Osteocyte (in vitro differentiated cells): ENCODE measurements at places on chromosomes 16 and 17. TPM values are rescaled to one million over a fixed set of nuclear protein-coding genes. Genes with fewer than 3 reads are reported as not detected.
A peak's percentile ranks its signal among the peaks of the same experiment; 100 is the strongest.

Gene MT1H
- not detected in 2 replicates for total RNA-seq

- no peaks in the 10 kb centered on the region for H3K36me3 ChIP-seq
- peaks cover 2% of the 10 kb centered on the region for H3K27me3 ChIP-seq
- H3K4me3 ChIP-seq = peak overlapping the region; percentile 65
- no peak overlapping the region for H3K27ac ChIP-seq
- no peak for DNase-seq
Observed at GRCh38 chr16:1154887-1155331, 2.0 kb downstream of the CACNA1H start.

Gene TMC8
- total RNA-seq = 0.40 and 0.99 TPM in 2 replicates

DNA sequence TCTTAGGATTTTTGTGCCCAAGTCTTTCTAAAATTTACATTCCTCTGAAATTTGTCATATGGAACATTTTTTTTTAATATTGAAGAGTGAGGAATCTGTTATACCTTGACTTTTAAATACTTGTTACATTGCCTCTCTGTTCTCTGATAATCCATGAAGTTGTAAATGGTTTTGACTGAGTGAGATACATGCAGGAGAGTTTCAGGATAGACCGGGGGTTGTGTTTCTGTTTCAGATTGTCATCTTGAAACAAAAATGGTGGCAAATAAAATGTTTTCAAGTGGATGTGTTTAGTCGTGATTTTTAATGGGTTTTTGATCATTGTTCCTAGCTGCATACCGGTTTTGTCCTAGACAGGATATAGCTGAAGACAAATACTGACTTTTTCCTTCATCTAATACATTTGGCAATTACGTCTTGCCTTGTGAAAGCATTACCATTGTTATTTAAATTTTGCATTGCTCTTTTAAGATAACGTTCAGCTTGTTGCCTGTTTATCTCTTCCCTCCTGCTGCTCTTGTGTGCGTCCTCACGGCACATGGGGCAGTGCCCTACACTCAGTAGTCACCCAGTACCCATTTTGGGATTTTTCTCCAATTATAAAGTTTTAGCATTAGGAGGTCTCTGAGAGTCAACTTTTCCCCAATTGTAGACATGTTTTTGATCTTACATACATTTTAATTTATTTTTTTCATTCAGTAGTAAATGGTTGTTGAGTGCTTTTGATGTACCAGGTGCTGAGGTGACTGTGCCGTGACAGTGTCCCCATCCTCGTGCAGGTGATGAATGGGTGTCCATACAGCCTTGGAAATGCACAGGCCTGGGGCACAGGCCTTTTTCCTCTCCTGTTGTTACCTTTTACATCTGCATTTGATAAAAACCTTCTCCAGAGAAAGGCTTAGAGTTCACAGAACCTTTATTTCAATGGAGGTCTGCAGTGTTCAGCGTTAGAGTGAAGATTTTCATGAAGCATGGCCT, 169.9 kb downstream of the MSI2 start:
- H3K4me1 ChIP-seq = peaks cover 24% of the 10 kb centered on the region
- no peak overlapping the region for H3K27ac ChIP-seq
- no peak overlapping the region for H3K4me3 ChIP-seq
- no peak for DNase-seq
- no peaks in the 10 kb centered on the region for H3K36me3 ChIP-seq
- H3K27me3 ChIP-seq = no peaks in the 10 kb centered on the region

- H3K36me3 ChIP-seq = no peaks in the 10 kb centered on the region
- H3K4me3 ChIP-seq = no peak overlapping the region
- DNase-seq = no peak
- H3K27me3 ChIP-seq = peaks cover 19% of the 10 kb centered on the region
Observed at GRCh38 chr17:74373838-74374606, 6.7 kb downstream of the GPR142 start.

DNA sequence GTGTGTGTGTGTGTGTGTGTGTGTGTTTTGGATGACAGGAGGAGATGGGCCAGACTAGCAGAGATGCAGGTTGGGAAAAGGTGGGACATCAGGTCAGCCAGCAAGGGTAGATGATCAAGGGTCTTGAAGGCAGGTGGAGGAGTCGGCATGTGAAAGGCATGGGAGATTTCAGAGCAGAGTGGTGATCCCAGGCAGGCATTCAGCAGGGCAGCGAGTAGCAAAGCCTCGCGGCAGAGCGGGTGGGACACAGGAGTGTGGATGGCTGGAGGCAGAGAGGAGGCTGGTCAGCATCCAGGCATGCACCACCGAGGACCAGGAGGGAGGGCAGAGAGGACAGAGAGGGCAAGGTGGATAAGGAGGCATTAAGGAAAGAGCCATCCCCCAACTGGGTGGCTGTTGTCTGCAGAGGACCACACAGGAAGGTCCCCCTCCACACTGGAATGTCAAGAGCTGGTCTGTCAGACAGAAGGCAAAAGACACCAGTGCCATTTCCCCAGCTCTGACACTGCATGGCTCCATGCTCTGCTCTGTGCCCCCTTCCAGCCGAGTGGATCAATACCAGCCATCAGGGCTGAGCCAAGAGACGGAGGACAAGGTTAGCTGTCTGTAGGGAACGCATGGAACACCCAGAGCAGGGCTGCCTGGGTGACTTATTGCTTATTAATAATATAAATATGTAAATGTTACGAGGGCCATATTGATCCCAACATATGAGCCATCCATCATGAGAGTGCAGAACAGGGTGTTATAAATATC, 74.8 kb upstream of the RPL38 start:
- no peaks in the 10 kb centered on the region for H3K36me3 ChIP-seq
- no peak overlapping the region for H3K27ac ChIP-seq
- H3K4me1 ChIP-seq = no peaks in the 10 kb centered on the region
- H3K4me3 ChIP-seq = no peak overlapping the region
- DNase-seq = no peak
- H3K27me3 ChIP-seq = no peaks in the 10 kb centered on the region

DNA sequence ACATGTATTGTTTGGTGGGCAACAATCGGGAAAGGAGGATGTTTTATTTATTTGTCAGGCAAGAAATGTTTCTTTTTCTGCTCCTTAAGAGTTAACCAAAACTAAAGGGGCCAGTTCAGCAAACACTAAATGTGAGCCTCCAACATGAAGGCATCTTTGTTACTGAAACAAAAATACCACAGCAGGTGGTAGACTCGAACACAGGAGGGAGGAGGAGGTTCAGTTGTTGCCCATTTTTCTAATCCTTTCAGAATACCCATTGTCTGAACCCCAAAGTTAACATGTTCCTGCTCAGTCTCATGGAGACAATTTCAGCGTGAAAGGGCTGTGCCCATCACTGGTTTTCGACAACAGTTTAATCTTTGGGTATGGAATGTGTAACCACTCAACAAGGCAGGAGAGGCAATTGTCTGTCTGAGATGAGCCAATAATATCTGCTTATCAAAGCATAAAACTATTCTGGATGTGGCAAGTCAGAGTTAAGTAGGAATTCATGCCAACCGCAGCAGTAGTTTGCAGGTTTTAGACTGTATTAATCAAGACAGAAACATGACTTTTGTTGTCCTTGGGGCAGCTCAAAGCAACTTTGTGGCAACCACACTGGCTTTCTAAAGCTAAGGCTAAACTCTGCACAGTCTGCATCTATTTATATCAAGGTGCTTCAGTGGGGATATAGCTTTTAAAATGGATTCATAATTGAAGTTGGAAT, 211.7 kb downstream of the FTO start:
- no peaks in the 10 kb centered on the region for H3K27me3 ChIP-seq
- no peak overlapping the region for H3K27ac ChIP-seq
- no peak overlapping the region for H3K4me3 ChIP-seq
- H3K4me1 ChIP-seq = peaks cover 15% of the 10 kb centered on the region
- no peaks in the 10 kb centered on the region for H3K36me3 ChIP-seq
- no peak for DNase-seq

DNA sequence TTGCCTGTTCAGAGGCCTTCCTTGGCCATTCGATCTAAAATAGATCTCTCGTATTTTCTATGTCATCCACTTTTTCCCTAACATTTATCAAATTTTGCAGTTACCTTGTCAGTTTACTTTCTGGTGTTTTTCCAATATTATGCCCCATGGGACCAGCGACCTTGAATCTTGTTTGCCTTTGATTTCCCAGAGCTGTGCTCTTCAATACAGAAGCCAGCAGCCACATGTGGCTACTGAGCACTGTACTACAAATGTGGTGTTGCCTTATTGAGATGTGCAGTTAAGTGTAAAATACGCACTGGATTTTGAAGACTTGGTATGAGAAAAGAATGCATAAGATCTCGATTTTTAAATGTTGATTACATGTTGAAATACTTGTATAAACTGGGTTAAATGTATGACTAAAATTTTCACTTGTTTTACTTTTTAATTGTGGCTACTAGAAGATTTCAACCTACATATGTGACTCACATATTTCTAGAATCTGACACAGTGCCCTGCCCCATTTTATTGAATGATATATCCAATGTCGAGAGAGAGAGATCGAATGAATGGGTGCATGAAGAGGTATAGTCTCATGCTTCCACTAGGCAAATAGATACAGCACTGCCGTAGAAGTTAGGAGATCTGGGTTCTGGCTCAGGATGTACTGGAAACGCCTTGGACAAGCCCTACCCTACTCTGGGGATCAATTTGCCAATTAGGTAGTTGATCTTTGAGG, 824 bp upstream of the PSME3 start:
- no peak for DNase-seq
- H3K4me1 ChIP-seq = peaks cover 20% of the 10 kb centered on the region
- H3K27me3 ChIP-seq = peaks cover 20% of the 10 kb centered on the region
- H3K27ac ChIP-seq = peak overlapping the region; percentile 97
- H3K36me3 ChIP-seq = peaks cover 6% of the 10 kb centered on the region
- H3K4me3 ChIP-seq = peak overlapping the region; percentile 93

GRCh38 chr16:79580453-79581191, 19.9 kb downstream of the MAF start:
- H3K27ac ChIP-seq = no peak overlapping the region
- no peak overlapping the region for H3K4me3 ChIP-seq
- H3K36me3 ChIP-seq = no peaks in the 10 kb centered on the region
- DNase-seq = no peak
- no peaks in the 10 kb centered on the region for H3K27me3 ChIP-seq
- peaks cover 20% of the 10 kb centered on the region for H3K4me1 ChIP-seq

Gene CXCL16
- 11.0 and 12.8 TPM in 2 replicates for total RNA-seq

DNA sequence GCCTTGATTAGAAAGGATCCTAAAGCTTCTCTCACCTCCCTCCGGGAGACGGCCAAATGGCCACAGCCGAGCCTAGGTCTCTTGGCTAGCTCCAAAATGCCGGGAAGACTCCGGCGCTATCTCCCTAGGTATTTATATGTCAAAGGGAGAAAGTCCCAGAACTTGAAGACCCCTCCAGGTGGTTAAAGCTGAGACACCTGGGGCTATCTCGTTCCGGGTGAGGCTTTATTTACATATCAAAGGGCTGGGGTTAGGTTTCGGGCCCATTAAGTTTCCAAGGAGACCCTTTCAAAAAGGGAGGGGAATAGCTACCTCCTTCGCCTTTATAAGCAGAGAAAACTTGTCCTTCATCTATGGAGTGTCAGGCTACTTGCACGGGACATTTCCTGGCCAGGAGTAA, 70.9 kb upstream of the KIFC3 start:
- H3K36me3 ChIP-seq = no peaks in the 10 kb centered on the region
- H3K27me3 ChIP-seq = peaks cover 8% of the 10 kb centered on the region

DNA sequence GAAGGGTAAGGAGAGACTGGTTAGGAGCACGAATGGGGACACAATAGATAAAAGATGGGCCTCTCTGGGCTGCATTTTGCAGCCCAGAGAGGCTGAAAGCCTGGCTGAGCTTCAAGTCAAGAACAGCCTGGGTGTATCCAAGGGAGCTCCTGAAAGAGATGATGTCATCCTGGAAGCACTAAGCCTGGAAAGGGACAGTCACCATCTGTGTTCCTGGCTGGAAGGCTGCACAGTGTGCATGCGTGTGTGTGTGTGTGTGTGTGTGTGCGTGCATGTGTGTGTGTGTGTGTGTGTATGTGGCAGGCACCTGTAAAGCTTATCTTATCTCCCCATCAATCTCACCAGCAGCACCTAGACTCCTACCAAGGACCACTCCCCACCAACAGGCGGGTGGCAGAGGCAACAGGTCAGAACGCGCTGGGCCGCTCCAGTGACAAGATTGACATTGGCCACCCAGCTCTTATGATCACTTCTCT, 44.1 kb downstream of the COG7 start:
- no peaks in the 10 kb centered on the region for H3K27me3 ChIP-seq
- no peak for DNase-seq
- peaks cover 41% of the 10 kb centered on the region for H3K36me3 ChIP-seq
- H3K27ac ChIP-seq = peak overlapping the region; percentile 42

DNA sequence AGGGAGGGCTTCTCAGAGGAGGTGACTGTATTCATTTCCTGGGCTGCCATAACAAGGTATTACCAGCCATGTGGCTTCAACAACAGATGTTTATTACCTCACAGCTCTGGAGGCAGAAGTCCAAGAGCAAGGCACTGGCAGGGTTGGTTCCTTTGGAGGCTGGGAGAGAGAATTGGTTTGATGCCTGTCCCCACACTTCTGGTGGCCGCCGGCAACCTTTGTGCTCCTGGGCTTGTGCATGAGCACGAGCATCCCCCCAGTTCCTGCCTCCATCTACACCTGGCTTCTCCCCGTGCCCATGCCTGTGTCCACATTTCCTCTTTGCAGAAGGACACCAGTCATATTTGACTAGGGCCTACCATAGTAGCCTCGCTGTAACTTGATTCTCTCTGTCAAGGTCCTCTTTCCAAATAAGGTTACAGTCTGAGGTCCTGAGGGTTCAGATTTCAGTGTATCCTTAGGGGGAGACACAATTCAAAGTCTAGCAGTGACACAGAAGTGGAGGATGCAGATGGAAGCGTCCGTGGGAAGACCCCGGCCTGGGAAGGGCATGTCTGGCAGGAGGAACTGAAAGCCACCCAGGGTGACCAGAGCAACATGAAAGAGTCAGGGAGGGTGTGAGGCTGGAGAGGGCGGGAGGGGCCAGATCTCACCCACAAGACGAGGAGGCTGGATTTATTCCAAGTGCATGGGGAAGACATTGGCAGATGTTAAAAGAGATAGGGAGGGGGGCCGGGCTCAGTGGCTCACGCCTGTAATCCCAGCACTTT, 188.2 kb upstream of the HSBP1 start:
- H3K4me1 ChIP-seq = peaks cover 2% of the 10 kb centered on the region
- H3K4me3 ChIP-seq = no peak overlapping the region
- DNase-seq = peak; percentile 66

DNA sequence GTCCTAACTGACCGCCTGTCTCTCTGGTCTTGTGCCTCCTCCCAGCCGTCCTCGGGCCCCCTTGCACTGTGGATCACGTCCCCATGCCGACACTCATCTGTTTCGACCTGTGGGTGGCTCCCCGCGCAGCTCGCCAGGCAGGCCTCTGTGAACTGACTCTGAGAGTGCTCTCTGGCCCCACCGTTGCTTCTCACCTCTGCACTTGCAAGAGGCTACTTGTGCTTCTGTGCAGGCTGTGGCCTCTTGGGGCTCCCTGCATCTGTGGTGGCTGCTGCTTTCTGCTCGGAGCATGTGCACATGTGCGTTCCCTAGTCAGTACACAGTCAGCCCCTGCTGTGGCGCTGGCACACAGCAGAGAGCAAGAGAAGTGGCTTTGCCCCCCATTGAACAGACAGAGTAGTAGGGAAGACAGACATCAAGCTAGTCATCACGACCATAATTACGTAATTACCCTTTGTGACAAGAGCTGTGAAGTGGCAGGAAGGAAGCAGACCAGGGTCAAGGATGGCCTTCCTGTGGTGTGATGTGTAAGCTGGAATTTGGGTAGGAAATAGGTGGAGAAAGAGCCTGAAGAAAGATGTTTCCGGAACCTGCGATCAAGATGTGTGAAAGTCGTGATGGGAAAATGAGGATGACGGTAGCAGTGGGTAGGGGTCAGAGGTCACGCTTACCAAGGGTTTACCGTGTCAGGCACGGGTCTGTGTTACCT, 256.0 kb upstream of the CACNG5 start:
- H3K4me3 ChIP-seq = no peak overlapping the region
- H3K4me1 ChIP-seq = peaks cover 72% of the 10 kb centered on the region
- DNase-seq = peak; percentile 83

Gene CEP295NL
- total RNA-seq = 7.3 and 9.2 TPM in 2 replicates

Gene MYADML2
- total RNA-seq = not detected in 2 replicates

Gene CAMTA2
- 69.4 and 83.5 TPM in 2 replicates for total RNA-seq
